ENCODE measurements at places on chromosomes 2 and 18. TPM values are rescaled to one million over a fixed set of nuclear protein-coding genes. Genes with fewer than 3 reads are reported as not detected.

EGR4 gene
- polyA plus RNA-seq: not detected

RFX8 gene
- polyA plus RNA-seq: 0.16 TPM

TTC39C gene
- polyA plus RNA-seq: 16.6 TPM

CELF4 gene
- 0.50 TPM for polyA plus RNA-seq

MAL gene
- 9.0 TPM for polyA plus RNA-seq

SNED1 gene
- 2.6 TPM for polyA plus RNA-seq

SP110 gene
- polyA plus RNA-seq: 47.9 TPM

LBH gene
- polyA plus RNA-seq: 73.9 TPM

GRHL1 gene
- polyA plus RNA-seq: 0.53 TPM

LCT gene
- polyA plus RNA-seq: not detected

NGEF gene
- polyA plus RNA-seq: 0.45 TPM

PDE11A gene
- polyA plus RNA-seq: 0.02 TPM

HOXD9 gene
- 1.5 TPM for polyA plus RNA-seq

ARHGAP25 gene
- polyA plus RNA-seq: 72.0 TPM

MATN3 gene
- 0.24 TPM for polyA plus RNA-seq

TSGA10 gene
- polyA plus RNA-seq: 4.6 TPM

GALNT5 gene
- polyA plus RNA-seq: 0.03 TPM

SPR gene
- polyA plus RNA-seq: 12.1 TPM

UGT1A8 gene
- polyA plus RNA-seq: not detected

PROM2 gene
- 0.52 TPM for polyA plus RNA-seq

DSC2 gene
- 0.91 TPM for polyA plus RNA-seq

ALKAL2 gene
- 2.1 TPM for polyA plus RNA-seq

HRH4 gene
- not detected for polyA plus RNA-seq

IL1B gene
- polyA plus RNA-seq: 5.4 TPM

CSRNP3 gene
- 0.30 TPM for polyA plus RNA-seq

IL36RN gene
- polyA plus RNA-seq: not detected

ZSWIM2 gene
- not detected for polyA plus RNA-seq

CFC1B gene
- polyA plus RNA-seq: not detected

LDLRAD4 gene
- 5.2 TPM for polyA plus RNA-seq

CAPG gene
- polyA plus RNA-seq: 196 TPM

SERTAD2 gene
- 13.6 TPM for polyA plus RNA-seq

ING5 gene
- polyA plus RNA-seq: 34.6 TPM

CACNB4 gene
- 0.42 TPM for polyA plus RNA-seq

SRBD1 gene
- polyA plus RNA-seq: 4.6 TPM

Measured in spleen (tissue), 13 donors.